ENCODE measurements at places on chromosomes 4 and X. TPM values are rescaled to one million over a fixed set of nuclear protein-coding genes. Genes with fewer than 3 reads are reported as not detected.

Gene ETDB
- not detected for polyA plus RNA-seq

Gene NR3C2
- 9.7 TPM for polyA plus RNA-seq

Gene CENPVL3
- polyA plus RNA-seq, result not detected

Gene IL13RA2
- not detected for polyA plus RNA-seq

Gene SLC2A9
- polyA plus RNA-seq, result 1.5 TPM

Gene ANAPC10
- 50.7 TPM for polyA plus RNA-seq

Gene EIF2S3
- 126 TPM for polyA plus RNA-seq

Gene NUDT11
- polyA plus RNA-seq, result not detected

Gene POU3F4
- not detected for polyA plus RNA-seq

Gene ABCD1
- polyA plus RNA-seq, result 2.1 TPM

Gene SPINK2
- polyA plus RNA-seq, result 32.8 TPM

Gene H2BW2
- not detected for polyA plus RNA-seq

Gene ADGRL3
- polyA plus RNA-seq, result not detected

Gene PPP2R2C
- polyA plus RNA-seq, result not detected

Gene CXCL11
- polyA plus RNA-seq, result not detected

Gene WDR45
- 54.2 TPM for polyA plus RNA-seq

Gene MAGEA4
- polyA plus RNA-seq, result not detected

Gene CENPVL2
- polyA plus RNA-seq, result not detected

Gene TCEAL7
- not detected for polyA plus RNA-seq

Gene CDS1
- polyA plus RNA-seq, result 0.54 TPM

Gene MAML3
- 0.53 TPM for polyA plus RNA-seq

Gene ADH1B
- polyA plus RNA-seq, result not detected

Gene MAOB
- not detected for polyA plus RNA-seq

Gene GLRA2
- not detected for polyA plus RNA-seq

Gene RENBP
- 1.3 TPM for polyA plus RNA-seq

Gene ZFP92
- polyA plus RNA-seq, result 0.20 TPM

Gene NWD2
- not detected for polyA plus RNA-seq

Gene EGFL6
- polyA plus RNA-seq, result not detected

Gene SYTL4
- not detected for polyA plus RNA-seq

Gene SOX3
- polyA plus RNA-seq, result not detected

Gene GATA1
- not detected for polyA plus RNA-seq

Gene COX7B2
- polyA plus RNA-seq, result not detected

Gene SPANXA1
- not detected for polyA plus RNA-seq

Gene SPANXA2
- not detected for polyA plus RNA-seq

Gene HHIP
- not detected for polyA plus RNA-seq

Gene KLHL13
- polyA plus RNA-seq, result 2.2 TPM

Gene PWWP3B
- polyA plus RNA-seq, result not detected

Gene CT45A2
- not detected for polyA plus RNA-seq

Gene TRO
- polyA plus RNA-seq, result 1.0 TPM

Gene CTAG2
- not detected for polyA plus RNA-seq

Gene ZNF630
- 1.2 TPM for polyA plus RNA-seq

Gene SLIT2
- polyA plus RNA-seq, result not detected

Gene NFKB1
- 18.2 TPM for polyA plus RNA-seq

Gene PAGE2B
- polyA plus RNA-seq, result not detected

Gene TDO2
- not detected for polyA plus RNA-seq

All from naive thymus-derived CD4-positive, alpha-beta T cell (primary cell).